Endothelial cell (in vitro differentiated cells): ENCODE measurements at places on chromosomes 12 and 14.
A peak's percentile ranks its signal among the peaks of the same experiment; 100 is the strongest.

DNA sequence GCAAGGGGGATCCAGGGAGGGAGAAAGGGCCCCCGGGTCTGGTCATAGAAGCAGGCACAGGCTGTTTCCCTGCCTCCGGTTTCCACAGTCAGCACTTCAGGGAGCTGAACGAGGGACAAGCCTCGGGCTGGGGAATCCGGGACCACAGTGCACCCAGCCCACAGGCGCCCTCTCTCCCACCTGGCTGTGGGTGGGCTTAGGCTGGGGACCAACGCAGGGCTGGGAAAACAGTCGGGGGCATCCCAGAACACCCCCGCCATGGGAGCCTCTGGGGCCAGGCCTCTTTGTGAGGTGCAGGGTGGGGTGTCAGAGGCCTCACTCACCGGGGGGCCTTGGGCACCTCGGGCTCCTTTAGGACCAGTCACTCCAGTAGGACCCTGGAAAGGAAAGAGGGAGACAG is 16.3 kb downstream of the TMEM106C start:
- H3K4me1 ChIP-seq: peaks cover 3% of the 10 kb centered on the region
- H3K27ac ChIP-seq: no peak overlapping the region
- H3K36me3 ChIP-seq: no peaks in the 10 kb centered on the region
- no peak for DNase-seq
- no peak overlapping the region for H3K4me3 ChIP-seq
- peaks cover 27% of the 10 kb centered on the region for H3K27me3 ChIP-seq

GRCh38 chr14:103451401-103451800 is 66.2 kb downstream of the MARK3 start:
- H3K27me3 ChIP-seq: no peaks in the 10 kb centered on the region
- peaks cover 17% of the 10 kb centered on the region for H3K36me3 ChIP-seq
- DNase-seq: no peak
- no peak overlapping the region for H3K27ac ChIP-seq
- no peak overlapping the region for H3K4me3 ChIP-seq

DNA sequence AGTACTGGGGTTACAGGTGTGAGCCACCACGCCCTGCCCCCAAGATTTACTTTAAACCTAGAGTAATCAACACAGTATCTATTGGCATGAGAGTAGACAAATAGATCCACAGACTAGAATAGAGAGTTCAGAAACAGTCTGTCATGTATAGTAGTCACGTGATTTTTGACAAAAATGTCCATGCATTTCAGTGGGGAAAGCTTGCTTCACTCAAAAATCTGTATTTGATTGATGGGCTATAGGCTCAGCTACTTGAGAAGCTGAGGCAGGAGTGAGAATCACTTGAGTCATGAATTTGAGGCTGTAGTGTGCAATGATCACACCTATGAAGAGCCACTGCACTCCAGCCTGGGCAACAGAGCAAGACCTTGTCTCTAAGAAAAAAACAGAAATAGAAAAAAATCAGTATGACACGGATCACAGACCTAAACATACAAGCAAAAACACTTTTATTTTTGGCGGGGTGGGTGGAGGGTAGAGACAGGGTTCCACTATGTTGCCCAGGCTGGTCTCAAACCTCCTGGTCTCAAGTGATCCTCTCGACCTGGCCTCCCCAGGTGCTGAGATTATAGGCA is 7.6 kb upstream of the ORAI1 start:
- H3K36me3 ChIP-seq: no peaks in the 10 kb centered on the region
- H3K4me1 ChIP-seq: peaks cover 9% of the 10 kb centered on the region
- H3K27me3 ChIP-seq: peaks cover 6% of the 10 kb centered on the region
- H3K4me3 ChIP-seq: no peak overlapping the region

GRCh38 chr12:112116232-112117060 is 7.9 kb upstream of the NAA25 start:
- peaks cover 10% of the 10 kb centered on the region for H3K4me1 ChIP-seq
- H3K4me3 ChIP-seq: peak overlapping the region; percentile 5
- peak; percentile 60 for DNase-seq
- H3K27ac ChIP-seq: peak overlapping the region; percentile 87
- no peaks in the 10 kb centered on the region for H3K36me3 ChIP-seq

- H3K36me3 ChIP-seq: peaks cover 5% of the 10 kb centered on the region
- peaks cover 11% of the 10 kb centered on the region for H3K4me1 ChIP-seq
- no peak for DNase-seq
- H3K27me3 ChIP-seq: peaks cover 3% of the 10 kb centered on the region
- peak overlapping the region; percentile 86 for H3K27ac ChIP-seq
These were observed 5.4 kb downstream of the VSIG10 start for GRCh38 chr12:118098401-118098800.

DNA sequence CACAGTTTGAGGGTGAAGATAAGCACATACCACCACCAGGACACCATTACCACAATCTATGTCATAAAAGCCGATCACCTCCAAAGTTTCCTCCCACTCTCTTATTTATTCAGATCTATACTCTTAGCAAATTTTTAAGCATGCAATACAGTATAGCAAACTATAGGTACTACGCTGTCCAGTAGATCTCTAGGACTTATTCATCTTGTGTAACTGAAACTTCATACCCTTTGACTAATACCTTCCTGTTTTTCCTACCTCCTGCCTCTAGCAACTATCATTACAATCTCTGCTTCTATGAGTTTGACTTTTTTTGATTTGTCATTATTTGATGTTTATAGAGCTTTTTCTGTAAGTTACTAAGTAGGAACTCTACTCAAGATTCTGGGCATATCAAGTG is 84.5 kb upstream of the MANSC4 start:
- DNase-seq: no peak
- H3K4me1 ChIP-seq: peaks cover 5% of the 10 kb centered on the region
- H3K27me3 ChIP-seq: no peaks in the 10 kb centered on the region
- no peaks in the 10 kb centered on the region for H3K36me3 ChIP-seq
- H3K27ac ChIP-seq: no peak overlapping the region

DNA sequence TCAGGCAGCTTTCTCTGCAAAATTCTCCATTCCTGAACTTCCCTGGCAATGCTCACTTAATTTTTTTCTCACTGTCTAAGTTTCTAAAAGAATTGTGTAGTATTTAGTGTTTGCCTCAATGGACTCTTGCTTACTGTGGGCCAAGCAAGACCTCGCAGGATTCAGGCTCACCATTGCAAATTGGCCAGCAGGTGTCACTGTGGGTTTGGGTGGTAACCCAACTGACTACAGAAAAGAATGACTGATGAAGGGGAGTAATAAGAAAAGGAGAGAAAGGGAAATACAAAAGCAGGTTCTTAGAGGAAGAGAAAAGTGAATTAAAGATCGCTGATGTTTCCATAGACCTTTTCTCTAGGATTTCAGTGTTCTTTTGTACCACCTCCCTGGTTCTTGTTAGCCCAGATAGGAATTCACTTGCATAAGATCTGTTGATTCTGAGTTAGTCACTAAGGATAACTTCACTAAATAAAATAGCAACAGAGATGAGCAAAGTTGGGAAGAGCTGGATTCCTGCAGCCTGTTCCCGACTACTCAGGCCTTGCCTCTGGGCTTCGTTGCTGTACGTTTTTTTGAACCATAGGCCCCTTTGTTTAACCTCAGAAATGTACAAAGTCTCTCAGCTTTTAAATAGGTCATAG is 386.5 kb upstream of the DDHD1 start:
- peaks cover 21% of the 10 kb centered on the region for H3K4me1 ChIP-seq
- no peaks in the 10 kb centered on the region for H3K27me3 ChIP-seq
- H3K36me3 ChIP-seq: no peaks in the 10 kb centered on the region
- no peak overlapping the region for H3K4me3 ChIP-seq

- peaks cover 4% of the 10 kb centered on the region for H3K27me3 ChIP-seq
- peaks cover 4% of the 10 kb centered on the region for H3K4me1 ChIP-seq
- H3K4me3 ChIP-seq: peak overlapping the region; percentile 52
- H3K36me3 ChIP-seq: peaks cover 9% of the 10 kb centered on the region
- no peak for DNase-seq
- peak overlapping the region; percentile 8 for H3K27ac ChIP-seq
These were observed 13.5 kb upstream of the SCFD1 start for GRCh38 chr14:30608533-30609006.

GRCh38 chr14:95291859-95292542 is 27.7 kb downstream of the CLMN start:
- no peak overlapping the region for H3K27ac ChIP-seq
- no peak overlapping the region for H3K4me3 ChIP-seq
- H3K27me3 ChIP-seq: peaks cover 3% of the 10 kb centered on the region

- DNase-seq: no peak
- H3K36me3 ChIP-seq: no peaks in the 10 kb centered on the region
- no peaks in the 10 kb centered on the region for H3K4me1 ChIP-seq
- no peaks in the 10 kb centered on the region for H3K27me3 ChIP-seq
- no peak overlapping the region for H3K27ac ChIP-seq
These were observed 658.7 kb downstream of the SOX5 start for GRCh38 chr12:23290627-23291330.

DNA sequence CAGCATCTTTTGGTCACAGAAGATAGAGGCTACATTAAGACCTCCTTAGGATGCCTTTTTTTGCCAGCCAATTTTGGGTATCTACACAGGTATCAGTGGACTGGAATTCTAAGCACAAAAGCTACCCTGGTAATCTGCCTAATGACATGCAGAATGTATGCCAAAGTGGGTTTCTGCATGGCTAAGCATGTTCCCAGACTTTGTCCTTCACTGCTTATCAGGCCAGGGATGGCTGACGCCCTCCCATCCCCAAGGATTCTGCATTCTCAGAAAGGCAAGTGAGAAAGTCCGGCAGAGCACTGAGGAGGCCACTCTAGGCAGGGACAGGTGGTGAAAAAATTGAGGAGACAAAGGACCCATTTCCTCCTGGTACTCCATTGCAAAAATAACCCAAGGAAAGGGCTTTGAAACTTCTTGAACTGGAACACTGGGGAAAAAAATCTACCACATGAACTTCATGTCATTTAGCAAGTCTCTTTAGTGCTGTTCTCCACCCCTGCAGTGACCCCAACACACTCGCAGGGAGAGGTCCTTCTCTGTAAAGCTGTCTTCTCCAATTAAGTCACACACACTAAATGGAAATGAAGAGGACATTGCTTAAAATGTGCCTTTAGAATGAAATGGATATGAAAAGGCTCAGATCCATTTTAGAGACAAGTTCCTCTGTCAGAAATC is 91.7 kb upstream of the MAX start:
- H3K27ac ChIP-seq: no peak overlapping the region
- H3K4me1 ChIP-seq: no peaks in the 10 kb centered on the region
- H3K4me3 ChIP-seq: no peak overlapping the region
- no peaks in the 10 kb centered on the region for H3K27me3 ChIP-seq
- H3K36me3 ChIP-seq: no peaks in the 10 kb centered on the region

GRCh38 chr12:74381958-74382357 is 155.7 kb upstream of the ATXN7L3B start:
- no peaks in the 10 kb centered on the region for H3K36me3 ChIP-seq
- peaks cover 4% of the 10 kb centered on the region for H3K4me1 ChIP-seq
- H3K27ac ChIP-seq: no peak overlapping the region
- no peak overlapping the region for H3K4me3 ChIP-seq
- DNase-seq: no peak

DNA sequence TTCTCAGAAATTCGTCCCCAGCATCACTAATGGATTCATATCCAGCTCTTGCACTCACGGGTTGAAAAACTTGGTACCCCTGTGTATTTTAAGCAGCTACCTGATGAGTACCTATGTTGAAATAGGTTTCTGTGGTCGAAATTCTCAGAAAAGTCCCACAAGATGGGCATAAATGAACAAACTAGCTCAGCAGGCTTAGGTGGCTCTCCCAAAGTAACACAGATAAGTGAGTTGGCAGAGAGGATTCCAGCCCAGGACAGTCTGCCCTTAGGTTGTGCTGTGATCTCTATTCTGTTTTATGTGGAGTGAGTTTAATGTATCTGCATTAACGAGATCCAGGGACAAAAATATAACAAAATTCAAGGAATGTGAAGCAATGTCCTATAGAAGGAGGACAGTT is 92.3 kb downstream of the RGS6 start:
- no peak overlapping the region for H3K4me3 ChIP-seq
- no peak for DNase-seq
- H3K27me3 ChIP-seq: no peaks in the 10 kb centered on the region
- H3K27ac ChIP-seq: no peak overlapping the region
- H3K4me1 ChIP-seq: peaks cover 9% of the 10 kb centered on the region

GRCh38 chr12:131065801-131066200 is 112.1 kb downstream of the ADGRD1 start:
- DNase-seq: no peak
- no peak overlapping the region for H3K4me3 ChIP-seq
- H3K4me1 ChIP-seq: no peaks in the 10 kb centered on the region
- no peaks in the 10 kb centered on the region for H3K36me3 ChIP-seq

- DNase-seq: no peak
- H3K4me1 ChIP-seq: no peaks in the 10 kb centered on the region
- H3K27ac ChIP-seq: no peak overlapping the region
- H3K36me3 ChIP-seq: peaks cover 18% of the 10 kb centered on the region
- no peak overlapping the region for H3K4me3 ChIP-seq
- H3K27me3 ChIP-seq: peaks cover 5% of the 10 kb centered on the region
These were observed 68.7 kb downstream of the DHRS2 start for GRCh38 chr14:23704890-23705289.

- no peak for DNase-seq
- peaks cover 4% of the 10 kb centered on the region for H3K27me3 ChIP-seq
- H3K4me1 ChIP-seq: peaks cover 8% of the 10 kb centered on the region
- no peak overlapping the region for H3K27ac ChIP-seq
- no peak overlapping the region for H3K4me3 ChIP-seq
- no peaks in the 10 kb centered on the region for H3K36me3 ChIP-seq
These were observed 11.2 kb upstream of the BTG1 start for GRCh38 chr12:92156704-92157395.

DNA sequence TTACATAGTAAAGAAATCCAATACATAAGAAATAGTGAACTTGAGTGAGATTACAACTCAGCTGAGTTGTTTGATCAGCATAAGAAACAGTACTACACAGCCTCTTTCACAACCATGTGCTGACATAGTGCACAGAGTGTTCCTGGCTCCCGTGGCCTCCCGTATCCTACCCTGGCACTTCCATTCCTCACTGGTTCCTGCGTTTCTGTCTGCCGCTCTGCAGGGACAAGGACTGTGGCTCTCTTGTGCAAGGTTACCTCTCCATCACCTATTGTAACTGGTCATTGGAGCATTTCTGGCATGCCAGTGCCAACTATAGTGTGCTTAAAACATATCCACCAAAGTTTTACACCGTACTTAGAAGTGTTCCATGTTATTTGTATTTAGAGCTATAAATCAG is 46.3 kb upstream of the PCED1B start:
- DNase-seq: no peak
- no peak overlapping the region for H3K27ac ChIP-seq
- H3K4me1 ChIP-seq: no peaks in the 10 kb centered on the region
- no peaks in the 10 kb centered on the region for H3K27me3 ChIP-seq
- H3K4me3 ChIP-seq: no peak overlapping the region
- H3K36me3 ChIP-seq: no peaks in the 10 kb centered on the region

DNA sequence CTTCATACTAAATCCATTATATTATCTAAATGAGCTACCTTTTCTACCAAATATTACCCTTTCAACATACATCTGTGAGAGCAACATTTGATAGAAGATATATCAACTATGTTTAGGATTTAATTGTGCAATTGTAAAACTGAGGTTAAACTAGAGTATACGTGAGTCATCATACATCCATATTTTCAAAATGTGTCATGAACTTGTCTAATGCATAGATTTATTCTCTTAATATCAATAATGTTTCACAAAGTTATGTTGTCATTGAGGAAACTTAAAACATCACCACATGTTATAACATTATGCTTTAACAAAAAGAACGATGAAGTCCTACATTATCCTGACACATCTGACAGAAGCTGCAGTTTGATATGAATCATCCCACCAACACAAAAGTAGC is 645.5 kb upstream of the NOVA1 start:
- H3K27ac ChIP-seq: no peak overlapping the region
- H3K36me3 ChIP-seq: no peaks in the 10 kb centered on the region
- no peaks in the 10 kb centered on the region for H3K27me3 ChIP-seq
